Body of pancreas (tissue), 4 donors: ENCODE measurements at places on chromosomes 11 and 22.

DNA sequence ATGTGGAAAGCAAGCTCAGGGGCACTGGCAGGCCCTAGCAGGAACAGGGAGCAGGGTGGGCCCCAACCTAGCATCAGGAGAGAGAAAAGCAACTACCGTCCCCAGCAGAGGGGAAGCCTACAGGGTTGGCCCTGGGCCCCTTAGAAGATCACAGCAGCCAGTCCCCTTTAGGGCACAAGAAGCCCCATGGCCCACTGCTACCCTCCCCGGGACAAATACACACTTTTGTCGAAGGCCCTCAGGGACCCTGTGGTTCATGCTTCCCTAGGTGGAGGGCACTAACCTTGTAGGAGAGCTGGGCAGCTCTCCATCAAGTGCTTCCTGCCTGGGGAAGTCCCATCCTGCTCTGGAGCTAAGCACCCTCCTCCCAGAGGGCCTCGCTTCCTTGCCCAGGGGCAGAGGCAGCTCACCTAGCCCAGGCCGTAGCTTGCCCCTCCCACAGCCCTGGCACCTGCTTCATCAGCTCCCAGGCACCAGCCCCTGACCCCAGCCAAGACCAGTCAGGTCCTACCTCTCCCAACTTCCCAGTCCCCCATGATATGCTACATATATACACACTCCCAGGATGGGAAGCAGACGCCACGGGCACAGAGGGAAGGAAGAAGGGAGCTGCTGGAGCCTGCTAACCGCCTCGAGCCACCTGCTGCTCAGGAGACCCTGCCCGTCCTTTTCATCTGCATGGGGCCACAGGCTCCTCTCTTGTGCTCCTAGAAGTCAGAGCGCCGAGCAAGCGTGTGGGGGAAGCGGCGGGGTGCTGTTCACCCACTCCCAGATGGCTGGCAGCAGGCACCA, 20.1 kb downstream of the SUN2 start:
- DNase-seq: no peak

GRCh38 chr11:124402326-124402922, 3.6 kb upstream of the OR8B3 start:
- DNase-seq: peak; percentile 73

DNA sequence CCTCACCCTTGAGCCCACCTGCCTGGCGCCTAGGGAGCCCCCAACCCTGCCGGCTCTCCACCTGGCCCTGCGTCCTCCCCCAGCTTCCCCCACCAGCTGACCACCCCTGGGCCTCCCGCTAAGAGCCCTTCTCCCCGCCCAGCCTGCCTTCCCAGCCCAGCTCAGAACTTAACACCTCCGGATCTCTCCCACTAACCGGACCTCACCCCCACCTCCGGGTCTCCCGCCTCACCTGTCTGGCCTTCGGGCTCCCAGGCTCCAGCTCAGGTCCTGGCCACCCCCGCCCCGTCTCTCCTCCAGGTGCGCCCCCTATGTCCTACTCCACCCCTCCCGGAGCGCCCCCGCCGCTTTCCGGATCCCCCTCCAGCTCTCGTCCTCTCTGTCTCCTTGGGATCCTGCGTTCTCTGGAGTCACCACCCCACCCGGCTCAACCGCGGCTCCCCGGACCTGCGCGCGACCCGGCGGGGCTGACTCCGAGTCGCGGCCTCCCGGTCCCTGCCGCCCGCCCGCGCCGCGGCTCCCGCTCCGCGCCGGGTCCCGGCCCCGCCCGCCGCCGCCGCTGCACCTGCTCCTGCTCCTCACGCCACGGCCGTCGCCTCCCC, at the start of gene KCNJ11:
Gene KCNJ11, minus strand, starts transcription at position 51 of the 602 bp plus-strand sequence. CDS start 568 bp downstream, outside the sequence.
- peak; percentile 43 for DNase-seq

- no peak for DNase-seq
Observed at GRCh38 chr11:61577383-61578118, 3.3 kb downstream of the SYT7 start.
